ENCODE measurements at places on chromosomes 7 and 10.

- no peak for DNase-seq
These were observed 54.4 kb upstream of the ARID5B start for GRCh38 chr10:61847087-61847486.

DNA sequence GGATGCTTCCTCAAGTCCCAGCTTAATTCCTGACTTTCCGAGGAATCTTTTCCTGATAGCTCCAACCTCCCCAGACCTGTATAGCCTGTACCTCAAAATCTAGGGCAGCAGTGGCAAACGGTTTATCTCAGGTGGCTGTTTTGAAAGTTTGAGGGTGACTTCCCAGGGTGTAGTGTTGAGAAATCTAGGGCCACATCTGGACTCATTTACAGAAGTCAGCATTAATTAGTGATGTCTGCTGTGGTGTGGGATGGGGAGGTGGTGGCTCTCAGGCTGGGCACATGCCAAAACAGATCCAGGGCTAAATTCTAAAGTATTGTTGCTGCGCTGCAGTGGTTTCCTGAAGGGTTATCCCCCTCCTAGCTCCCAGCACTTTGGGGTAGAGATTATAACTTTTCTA, 38.0 kb downstream of the UNC5B start:
- peak; percentile 42 for DNase-seq

DNA sequence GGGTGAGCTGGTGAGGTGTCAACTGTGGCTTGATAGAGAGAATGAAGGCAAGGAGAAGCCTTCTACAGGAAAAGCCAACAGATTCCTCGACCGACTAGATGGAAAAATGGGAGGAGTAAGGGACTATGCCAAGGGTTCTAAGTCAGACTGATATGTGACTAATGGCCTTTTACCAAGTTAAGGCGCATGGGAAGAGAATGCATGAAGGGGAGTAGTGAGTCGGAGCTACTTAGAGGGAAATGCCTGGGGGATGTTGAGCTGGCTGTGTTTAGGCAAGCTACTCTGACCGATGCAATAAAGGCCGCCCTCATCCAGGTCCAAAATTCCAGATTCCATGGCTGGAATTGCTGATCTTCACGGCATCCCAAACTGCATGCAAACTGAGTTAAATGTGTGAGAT, 48.2 kb downstream of the APBB1IP start:
- DNase-seq, result peak; percentile 91

DNA sequence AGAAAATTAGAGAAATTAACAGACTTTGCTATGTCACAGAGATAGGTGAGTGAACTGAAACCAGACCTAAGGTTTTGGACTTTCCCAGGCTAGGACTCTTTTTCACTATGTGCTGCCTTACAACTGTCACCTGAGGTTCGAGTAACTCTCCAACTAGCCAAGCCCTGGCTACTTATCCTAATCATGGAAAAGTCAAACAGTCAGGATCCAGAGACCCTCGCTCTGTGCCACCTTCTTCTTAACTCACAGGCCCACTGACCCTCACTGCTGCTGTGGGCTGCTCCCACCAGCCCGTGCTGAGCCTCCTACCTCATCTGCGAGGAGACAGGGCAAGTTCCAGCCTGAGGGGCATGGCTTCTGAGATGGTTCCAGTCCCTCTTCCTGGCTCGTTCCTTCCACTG, 211.4 kb upstream of the KLF14 start:
- DNase-seq, result no peak

Data from AG09319 (cell line).